ENCODE measurements at places on chromosomes 2 and 18.

GRCh38 chr2:235265348-235265965 lies 228.4 kb upstream of the AGAP1 start:
- no peak for DNase-seq

GRCh38 chr2:118085173-118086023 lies 2.9 kb upstream of the INSIG2 start:
- no peak for DNase-seq

GRCh38 chr2:216651351-216651881 lies 18.2 kb downstream of the IGFBP2 start:
- no peak for DNase-seq

DNA sequence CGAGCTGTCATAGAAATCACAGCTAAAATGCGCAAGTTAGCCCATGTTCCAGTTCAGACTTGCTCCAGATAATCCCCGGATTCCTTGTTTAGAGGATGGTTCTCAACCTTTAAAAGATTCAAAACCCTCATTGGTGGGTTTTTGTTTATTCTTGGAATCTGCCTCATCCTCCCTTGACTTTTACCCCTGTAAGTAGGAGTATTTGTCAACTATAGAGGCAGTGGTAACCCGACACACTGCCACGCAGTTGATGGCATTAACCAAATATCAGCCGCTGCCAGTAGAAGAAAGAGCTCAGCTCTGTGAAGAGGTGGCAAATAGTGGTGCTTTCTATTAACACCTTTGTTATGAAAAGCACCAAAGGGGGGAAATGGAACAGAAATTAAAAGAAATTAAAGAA lies 40.4 kb upstream of the SELENOI start:
- DNase-seq: no peak

DNA sequence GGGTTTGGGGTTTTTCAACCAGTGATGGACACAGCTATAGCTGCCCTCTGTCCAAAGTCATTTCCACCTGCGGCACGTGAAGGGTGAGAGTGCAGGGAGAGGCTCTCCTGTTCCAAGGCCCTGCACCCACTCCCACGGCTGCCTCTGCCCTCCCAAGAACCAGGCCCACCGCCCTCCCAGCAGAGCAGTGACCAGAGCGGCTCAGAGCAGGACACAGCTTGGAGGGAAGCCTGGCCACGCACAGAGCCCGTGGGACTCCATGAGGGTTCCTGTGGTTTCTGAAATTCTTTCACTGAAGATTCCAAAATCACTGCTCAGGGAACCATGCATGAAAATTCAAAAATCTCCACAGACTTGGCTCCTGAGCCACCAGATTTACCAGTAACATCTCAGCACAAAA lies 67.3 kb upstream of the SALL3 start:
- no peak for DNase-seq

DNA sequence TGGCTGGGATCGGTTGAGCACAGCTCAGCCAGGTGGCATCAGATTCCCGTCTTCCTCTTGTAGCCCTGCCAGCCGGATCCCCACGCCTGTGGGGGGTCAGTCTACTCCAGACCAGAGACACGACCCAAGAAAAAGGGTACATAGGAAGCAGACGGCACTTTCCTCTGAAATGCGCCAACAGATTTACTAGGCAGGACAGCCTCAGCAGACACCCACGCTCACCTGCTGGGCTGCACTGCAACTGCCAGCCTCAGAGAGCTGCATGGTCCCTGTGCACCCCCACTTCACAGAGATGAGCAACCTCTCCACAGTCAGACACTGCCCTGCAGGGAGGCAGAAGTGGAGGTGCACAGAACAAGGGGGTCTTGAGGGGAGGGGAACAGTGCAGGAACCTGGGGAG lies 75.7 kb upstream of the OTOS start:
- no peak for DNase-seq

GRCh38 chr2:22991844-22992243 lies 393.1 kb upstream of the KLHL29 start:
- no peak for DNase-seq

DNA sequence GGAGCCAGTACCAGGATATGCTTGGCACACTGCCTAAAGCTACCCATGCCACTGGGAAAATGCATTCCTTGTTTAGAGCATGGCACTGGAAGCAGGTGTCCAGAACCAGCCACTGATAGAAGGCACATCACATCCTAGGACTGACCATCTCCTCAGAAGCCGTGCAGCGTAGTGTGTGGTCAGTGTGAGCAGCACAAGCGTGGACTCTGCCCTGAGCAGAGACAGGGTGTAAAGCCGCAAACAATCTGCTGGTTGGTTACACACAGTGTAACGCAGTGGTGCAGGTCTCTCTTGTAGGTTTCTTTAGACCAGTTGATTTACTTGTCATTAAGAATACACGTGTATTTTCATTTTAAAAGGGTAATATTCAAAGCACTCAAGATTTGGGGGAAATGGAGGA lies 377.8 kb upstream of the HS6ST1 start:
- DNase-seq: no peak

GRCh38 chr2:35378791-35379190 lies 976.8 kb upstream of the CRIM1 start:
- no peak for DNase-seq

GRCh38 chr2:98948956-98949739 lies 13.1 kb upstream of the CRACDL start:
- no peak for DNase-seq

DNA sequence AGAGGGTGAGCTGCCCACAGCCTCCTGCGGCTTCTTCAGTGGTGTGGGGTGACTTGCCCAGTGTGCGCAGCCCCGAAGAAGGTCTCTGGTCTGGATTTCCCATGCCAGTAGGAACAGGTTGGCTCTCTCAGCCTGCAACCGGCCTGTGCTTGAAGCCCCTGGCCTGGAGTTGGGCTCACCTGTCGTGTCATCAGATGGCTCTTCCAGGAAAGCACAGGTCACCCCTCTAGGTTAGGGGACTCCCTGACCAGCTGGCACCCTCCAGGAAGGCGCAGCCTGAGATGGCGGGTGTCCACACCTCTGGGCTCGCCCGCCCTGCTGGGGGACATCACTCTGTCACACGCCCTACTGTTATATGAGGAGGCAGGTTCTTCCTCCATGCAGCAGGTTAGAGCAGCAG lies 179.8 kb downstream of the SEPTIN10 start:
- no peak for DNase-seq

DNA sequence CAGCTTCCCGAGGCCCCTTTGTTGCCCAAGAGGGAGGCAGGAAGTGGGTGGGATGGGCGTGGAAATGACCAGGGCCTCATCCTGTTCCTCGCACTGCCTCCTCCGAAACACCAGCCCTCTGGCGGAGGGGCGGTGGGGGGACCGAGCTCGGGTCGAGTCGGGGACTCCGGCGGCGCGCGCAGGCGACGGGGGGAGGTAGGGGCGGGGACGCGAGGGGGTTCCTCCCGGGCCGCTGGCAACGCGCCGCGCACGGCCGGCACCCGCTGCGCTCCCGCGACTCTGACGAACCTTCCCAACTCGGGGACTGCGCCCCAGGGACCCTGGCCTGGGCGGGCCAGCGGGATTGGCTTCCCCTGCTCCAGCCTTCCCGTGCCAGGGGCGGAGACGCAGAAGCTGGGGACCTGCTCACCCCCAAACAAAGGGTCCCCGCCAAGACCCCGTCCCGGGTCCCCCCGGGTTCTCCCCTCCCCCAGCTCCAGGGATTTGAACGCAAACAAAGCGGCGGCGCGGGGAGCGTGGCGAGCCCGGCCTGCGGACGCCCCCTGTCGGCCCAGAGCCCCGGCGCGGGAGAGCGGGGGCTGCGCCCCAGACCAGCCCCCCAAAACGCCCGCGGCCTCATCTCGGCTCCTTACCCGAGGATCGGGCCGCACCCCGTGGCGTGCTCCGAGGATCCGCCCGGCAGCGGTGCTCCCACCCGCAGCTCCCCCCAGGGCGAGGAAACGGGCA lies 1.2 kb downstream of the SEMA4C start:
- peak; percentile 76 for DNase-seq

DNA sequence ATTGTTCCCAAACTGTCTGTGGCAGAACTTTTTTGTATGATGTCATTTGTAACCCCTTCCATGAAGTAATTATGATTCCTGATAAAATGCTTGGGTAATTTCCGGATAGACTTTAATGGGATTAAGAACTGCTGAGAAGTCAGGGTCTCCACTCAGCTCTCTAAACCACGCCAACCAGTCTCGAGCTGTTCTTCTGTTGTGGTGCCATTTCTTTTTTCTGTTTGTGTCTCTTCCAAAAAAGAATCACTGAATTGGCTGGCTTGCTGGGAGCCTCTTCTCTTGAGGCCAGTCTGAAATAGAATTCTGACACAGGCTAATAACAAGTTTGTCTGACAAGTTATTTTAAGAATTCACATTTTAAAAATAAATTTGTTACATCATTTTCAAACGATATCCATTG lies 198.9 kb downstream of the BCL2 start:
- no peak for DNase-seq

DNA sequence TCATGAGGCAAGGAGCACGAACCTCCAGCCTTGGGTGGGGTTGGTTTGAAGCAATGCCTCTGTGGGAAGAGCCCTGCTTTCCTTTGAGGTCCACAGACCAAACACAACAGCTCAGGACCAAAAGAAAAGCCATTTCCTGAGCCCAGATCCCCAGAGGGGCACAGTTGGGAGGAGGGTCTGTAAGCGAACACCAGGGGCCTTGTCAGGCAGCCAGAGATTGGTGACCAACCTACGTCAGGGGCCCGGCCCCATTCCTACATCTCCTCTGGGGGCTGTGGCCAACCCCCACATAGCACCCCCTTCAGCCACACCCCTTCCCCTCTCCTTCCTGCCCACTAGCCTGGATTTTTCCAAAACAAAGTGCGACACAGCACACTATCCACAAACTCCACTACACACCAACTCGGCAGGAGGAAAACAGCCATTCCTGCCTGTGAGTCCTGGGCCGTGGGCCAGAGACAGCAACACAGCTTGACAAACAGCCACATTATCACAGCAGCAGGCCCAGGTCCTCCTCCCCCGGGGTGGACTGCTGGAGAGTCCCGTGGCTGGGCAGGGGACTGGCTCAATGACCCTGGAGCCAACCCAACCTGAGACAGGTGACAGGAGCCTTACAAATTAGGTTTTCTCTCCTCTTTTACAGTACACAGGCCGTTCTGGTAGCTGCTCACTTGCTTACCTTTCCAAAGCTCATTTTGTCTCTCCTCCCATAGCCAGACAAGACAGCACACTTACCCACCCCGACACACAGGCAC lies 98.8 kb downstream of the TNS1 start:
- DNase-seq: no peak

DNA sequence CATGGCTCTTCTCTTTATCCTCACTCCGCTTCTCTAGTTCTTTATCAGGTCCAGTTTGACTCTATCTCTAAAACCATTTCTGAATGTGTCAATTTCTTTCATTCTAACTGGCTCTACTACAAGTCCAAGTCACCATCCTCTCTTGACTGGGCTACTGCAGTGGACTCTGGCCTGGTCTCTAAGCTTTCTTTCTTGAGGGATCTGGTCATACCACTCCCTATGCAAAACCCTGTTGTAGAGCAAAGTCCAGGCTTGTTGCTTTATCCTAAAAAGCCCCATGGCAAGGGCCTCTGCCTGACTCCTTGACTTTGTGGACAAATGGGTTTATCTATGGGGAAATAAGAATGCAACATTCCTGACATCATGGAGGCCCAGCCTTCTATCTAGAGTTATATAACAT lies 87.1 kb downstream of the BCL2L11 start:
- DNase-seq: no peak

GRCh38 chr2:46368401-46368800 lies 71.2 kb downstream of the EPAS1 start:
- DNase-seq: no peak

DNA sequence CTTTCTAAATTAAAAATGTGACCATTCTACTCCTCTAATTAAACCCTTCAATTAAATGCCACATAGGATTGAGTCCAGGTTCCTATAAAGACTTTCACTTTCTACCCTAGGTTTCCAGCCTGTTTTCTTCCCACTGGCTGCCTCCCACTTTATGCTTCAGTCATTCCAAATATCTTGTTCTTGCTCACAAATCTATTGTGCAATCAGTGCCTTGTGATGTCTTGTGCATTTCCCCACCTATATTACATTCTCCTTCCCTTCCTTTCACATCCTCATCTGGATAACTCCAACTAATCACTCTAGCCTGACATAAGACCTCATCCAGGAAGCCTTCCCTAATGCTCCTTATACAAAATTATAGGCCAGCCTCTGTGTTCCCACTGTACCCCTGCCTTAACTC lies 281.7 kb upstream of the LRATD1 start:
- no peak for DNase-seq

- DNase-seq: no peak
Observed at GRCh38 chr2:195026261-195026660, 630.8 kb upstream of the SLC39A10 start.

GRCh38 chr2:212480447-212480846 lies 58.2 kb downstream of the ERBB4 start:
- no peak for DNase-seq

DNA sequence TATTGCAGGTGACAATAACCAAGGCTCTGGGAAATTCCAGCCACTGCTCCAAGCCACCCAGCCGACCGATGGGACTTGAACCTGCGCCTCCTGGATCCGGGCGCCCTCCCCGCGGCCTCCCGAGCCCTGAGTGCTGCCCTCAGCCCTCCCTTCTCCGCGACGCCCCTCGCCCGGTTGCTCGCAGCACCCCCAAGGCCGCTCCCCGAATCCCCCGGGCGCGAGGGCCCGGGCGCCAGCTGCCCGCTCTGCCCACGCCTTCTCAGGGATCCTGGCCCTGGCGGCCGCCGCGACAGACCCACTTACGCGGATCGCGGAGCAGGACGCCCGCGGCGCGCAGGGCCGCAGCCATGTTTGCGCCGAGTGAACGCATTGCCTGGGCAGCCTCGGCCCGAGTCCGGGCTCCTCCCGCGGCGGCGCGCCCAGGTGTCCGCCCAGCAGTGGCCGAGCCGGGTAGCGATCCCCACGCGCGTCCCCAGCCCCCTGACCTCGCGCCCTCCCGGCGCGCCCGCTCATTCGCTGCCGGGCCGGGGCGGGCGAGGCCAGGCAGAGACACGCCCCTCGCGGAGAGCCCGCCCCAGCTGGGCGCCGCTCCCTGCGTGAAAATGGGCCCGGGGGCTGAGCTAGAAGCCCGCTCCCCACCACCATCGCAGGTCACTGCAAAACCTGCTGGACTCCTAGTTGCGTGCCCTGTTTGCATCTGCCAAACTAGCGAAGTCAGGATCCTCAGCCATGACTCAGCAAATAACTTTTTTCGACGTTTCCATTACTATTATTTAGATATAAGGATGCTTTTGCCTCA lies at the start of gene FECH:
Gene FECH (minus strand): TSS at position 452 of the 799 bp plus-strand sequence. CDS start 82 bp downstream, at position 370.
- peak; percentile 76 for DNase-seq

- no peak for DNase-seq
Observed at GRCh38 chr2:18900691-18901141, 311.3 kb upstream of the NT5C1B start.

DNA sequence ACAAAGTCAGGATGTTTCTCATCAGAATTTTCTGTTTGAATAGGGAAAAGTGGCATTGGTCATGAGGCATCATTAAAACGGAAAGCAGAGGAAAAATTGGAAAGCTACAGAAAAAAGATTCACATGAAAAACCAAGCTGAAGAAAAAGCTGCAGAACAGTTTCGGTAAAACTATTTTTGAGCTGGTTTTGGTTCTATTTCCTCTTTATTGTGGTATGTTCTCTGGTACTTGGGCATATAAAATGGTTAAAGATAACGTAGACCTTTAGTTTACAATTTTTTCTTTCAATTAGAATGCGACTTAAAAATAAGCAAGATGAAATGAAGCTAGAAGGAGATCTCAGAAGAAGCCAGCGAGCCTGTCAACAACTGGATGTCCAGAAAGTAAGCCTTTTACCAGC lies 7.6 kb downstream of the GPATCH11 start:
- DNase-seq: no peak

Measured in activated CD4-positive, alpha-beta T cell treated with anti-CD3 and anti-CD28 coated beads, Interleukin-10, Interleukin-2, amounts not matched to agents 100 ng/mL and 50 ng/mL, durations not matched to agents 16 hours and 8 hours (primary cell).